ENCODE measurements at places on chromosomes 16 and 17.

GRCh38 chr16:69494991-69495392 lies 70.6 kb downstream of the CYB5B start:
- DNase-seq = peak; percentile 52

GRCh38 chr17:36980280-36980761 lies 31.6 kb downstream of the AATF start:
- DNase-seq = no peak

- no peak for DNase-seq
Measured at GRCh38 chr16:3988824-3989223, 108.3 kb upstream of the CREBBP start.

DNA sequence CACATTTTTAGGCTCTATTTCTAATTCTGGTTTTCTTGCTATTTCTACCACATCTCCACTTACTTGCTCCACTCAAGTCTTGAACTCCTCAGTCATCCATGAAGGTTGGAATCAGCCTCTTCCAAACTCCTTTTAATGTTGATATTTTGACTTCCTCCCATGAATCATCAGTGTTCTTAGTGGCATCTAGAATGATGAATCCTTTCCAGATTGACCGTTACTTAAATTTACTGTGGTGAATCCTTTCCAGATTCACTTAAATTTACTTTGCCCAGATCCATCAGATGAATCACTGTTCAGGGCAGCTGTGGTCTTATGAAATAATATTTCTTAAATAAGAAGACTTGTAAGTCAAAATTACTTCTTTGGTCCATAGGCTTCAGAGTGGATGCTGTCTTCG lies 32.4 kb downstream of the CLTC start:
- no peak for DNase-seq

DNA sequence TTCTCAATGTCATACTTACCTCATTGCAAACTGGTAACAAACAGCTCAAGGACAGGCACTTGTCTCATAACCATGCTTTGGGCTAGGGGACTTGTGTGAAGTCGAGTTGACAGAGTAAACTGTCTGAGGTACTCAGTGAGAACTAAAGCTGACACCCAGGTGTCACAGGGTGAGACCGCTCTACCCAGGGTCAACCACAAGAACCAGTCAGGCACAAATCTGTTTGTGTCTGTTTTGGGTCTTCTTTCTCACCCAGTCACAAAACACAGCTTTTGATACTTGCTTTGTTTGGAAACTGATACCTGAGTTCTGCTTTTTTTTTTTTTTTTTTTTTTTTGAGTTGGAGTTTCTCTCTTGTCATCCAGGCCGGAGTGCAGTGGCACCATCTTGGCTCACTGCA lies 161.1 kb downstream of the STX8 start:
- no peak for DNase-seq

- no peak for DNase-seq
Measured at GRCh38 chr16:78794581-78795250, 695.3 kb downstream of the WWOX start.

GRCh38 chr16:59632276-59632855 lies 898.2 kb upstream of the GOT2 start:
- no peak for DNase-seq

GRCh38 chr17:18084256-18084655 lies 3.5 kb upstream of the DRG2 start:
- no peak for DNase-seq

DNA sequence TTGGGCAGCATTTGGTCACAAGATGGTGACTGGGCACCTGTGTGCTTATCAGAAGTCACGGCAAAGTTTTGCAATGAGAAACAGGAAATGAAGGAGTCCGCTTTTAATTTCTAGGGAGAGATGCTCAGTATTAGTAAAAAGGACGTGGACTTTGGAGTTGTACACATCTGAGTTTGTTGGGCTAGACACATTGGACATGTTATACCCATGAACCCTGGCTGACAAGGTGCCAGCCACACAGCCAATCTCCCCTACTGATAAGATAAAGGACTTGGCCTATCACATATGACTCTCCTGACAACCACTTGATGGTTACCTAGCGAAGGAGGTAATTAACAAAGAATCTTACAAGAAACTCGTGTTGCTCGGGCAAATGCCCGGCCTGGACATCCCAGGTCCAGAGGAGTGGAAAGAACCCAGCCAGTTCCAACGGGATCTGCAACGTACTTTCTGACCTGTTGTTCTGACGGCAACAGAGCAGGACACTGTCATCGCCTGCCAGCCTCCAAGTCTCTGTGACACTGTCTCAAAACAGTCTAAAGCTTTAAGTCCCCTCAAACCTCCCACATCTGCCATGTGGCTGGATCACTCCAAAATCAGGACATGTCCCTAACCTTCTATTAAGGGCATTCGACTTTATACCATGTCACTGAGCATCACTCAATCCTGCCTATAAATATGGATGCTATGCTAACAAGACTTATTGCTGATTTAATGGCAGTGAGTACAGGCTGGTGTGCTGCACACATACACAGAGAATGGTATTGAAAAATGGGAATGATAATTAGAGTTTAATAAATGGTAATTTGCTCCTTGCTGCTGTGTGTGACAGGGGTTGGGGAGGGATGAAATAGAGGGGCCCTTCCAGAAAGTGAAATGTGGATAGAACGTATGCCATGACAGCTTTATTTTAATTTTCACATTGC lies 47.6 kb upstream of the LYRM9 start:
- DNase-seq = no peak

DNA sequence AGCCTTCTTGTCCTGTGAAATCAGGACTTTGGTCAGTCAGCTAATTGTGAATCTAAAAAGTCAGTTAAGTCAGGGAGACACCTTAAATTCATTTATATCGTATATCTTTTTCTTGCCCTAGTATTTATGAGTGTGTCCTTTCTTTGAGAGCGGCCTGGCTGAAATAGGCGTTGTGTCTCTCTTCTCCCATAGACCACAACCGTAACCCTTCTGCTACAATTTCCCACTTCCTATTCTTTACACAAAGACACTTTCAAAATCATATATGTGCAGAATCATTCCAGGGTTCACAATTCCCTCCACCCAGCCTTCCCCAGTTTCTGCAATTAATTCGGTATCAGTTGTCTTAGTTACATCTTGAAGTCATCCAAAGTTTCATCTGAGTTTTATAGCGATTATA lies 14.0 kb upstream of the COTL1 start:
- DNase-seq = no peak

GRCh38 chr16:7419441-7419840 lies 86.8 kb downstream of the RBFOX1 start:
- no peak for DNase-seq

DNA sequence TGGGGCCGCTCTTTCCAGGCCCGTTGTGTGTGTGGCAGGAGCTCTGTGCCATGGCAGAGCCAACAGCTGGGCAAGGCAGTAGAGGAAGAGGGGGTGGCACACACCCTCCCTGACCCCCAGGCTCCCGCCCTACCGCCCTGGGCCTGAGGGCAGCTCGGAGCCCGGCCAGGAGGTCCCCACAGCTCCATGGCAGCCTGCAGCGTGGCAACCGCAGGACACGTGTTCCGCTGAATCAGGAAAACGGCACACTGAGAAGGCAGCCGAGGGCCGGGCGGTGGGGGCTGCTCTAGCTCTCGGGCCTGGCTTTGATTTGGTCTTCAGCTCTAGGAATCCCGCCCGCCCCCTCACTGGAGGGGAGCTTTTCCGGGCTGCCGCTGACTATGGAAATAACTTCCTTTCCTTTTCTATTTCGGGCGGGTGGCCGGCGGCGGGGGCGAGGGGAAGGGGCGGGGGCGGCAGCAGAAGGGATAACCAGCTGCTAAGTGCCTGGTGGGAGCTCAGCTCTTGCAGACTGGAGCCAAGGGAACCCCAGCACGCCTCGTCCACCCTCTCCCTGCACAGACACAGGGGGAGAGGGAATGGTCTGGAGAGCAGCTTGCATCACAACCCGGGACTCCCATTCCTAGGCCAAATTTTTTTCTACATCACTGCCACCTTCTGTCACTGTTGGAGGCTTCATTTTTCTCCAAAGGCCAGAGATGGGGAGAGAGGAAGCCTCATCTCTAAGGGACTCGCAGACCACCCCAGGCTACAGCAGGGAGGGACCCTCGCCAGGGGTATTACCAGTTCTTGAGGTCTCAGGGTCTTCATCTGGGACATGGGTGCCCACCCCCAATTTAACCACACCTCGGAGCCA lies 24.8 kb upstream of the MRPS23 start:
- peak; percentile 47 for DNase-seq

DNA sequence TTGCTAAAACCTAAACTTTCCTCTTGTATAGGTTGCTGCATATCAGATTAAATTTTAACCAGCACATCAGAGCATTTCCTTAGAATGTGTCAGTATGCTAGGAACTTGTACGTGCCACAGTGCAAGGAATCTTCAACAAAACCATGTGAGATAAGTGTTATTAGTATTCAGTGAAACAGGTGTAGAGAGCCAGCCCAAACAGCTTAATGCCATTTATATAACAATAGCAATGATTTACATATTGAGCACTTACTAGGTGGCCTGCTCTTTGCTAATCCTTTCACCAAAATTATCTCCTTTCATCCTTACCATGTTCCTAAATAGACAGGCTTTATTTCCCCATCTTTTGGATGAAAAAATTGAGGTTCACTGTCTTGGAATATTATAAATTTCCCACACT lies 485.7 kb downstream of the HS3ST4 start:
- no peak for DNase-seq

DNA sequence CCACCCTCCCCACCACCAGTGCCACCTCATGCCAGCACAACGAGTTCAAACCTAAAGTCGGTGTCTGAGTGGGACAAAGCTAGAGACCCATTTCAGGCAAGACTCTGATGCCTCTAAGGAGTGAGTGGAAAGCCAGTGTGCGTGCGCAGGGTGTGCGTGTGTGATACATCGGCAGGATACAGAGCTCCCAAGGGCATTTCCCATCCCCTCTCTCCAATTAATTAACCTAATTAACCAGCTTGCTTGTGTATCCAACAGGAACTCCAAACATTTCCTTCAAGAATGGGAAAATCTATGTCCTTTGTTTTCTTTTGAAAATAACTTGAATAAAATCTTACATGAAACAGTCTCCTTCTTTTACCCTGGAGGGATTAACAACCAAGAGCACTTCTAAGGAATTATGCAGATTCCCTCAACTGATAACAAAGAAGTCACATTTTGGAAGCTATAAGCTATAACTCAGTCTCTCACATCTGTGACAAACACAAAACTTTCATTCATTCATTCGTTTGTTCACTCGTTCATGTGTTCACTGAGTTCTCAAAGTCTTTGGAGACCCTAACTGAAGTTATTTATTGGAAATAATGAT lies 9.9 kb downstream of the ATPAF2 start:
- no peak for DNase-seq

DNA sequence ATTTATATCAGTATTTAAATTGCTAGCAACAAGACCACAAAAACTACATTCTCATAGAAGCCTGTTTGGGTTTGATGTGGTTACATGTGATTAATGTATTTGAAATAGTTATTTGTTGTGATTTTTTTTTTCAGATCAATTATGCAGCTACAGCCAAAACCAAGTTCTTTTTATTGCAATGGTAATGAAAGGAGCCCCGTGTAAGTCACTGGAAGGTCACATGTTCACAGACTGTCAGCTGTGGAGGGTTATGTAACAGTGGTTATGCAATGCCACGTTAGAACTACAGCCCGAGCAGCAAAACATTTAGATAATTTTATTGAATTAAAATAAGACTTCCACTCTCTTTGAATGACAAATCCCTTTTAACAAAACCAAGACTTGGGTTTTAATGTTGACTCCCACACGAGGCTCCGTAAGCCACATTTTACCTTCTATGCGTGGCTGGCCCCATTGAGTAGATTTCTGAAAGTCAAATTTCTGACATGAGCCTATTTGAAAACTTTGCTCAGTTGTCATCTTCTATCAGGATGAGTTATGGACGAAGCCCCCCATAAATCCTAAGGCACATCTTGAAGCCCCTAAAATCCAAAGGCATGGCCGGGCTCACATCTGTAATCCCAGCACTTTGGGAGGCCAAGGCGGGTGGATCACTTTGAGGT lies 41.8 kb upstream of the SEC14L1 start:
- DNase-seq = no peak

DNA sequence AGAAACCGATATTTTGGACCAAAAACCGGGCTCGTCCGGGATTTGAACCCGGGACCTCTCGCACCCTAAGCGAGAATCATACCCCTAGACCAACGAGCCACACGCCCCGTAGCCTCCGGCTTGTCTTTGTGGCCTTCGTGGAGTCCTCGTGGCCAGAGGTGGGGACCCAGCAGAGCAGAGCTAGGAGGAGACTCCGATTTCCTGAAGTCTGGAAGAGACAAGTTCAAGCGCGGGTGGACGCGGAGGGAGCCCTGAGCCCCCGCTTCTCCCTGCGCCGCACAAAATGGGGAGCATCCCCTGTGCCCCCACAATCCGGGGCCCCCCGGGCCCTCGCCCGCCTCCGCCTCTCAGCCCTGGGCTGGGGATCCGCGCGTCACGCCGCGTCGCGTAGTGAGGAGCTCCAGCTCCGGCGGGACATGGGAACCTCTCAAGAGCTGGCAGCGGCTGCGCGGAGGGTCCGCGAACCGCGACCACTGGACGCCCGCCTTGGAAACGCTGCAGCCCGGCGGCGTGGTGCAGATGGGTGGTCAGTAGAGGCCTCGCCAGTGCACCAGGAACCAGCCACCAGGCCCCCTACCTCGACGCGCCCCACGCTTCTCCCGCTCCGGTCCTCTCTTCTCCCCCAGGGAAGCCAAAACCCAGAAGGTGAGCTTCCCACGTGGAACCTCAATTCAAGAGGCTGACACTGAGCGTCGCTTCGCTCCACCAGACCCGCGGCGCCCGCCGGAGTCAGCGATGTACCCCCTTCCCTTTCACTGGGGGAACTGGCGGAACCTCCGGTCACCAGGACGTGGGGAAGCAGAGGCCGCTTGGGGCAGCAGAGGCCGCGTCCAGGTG lies 5.2 kb upstream of the OR1F1 start:
- DNase-seq = peak; percentile 53

GRCh38 chr16:6642271-6642670 lies 690.4 kb upstream of the RBFOX1 start:
- DNase-seq = no peak

DNA sequence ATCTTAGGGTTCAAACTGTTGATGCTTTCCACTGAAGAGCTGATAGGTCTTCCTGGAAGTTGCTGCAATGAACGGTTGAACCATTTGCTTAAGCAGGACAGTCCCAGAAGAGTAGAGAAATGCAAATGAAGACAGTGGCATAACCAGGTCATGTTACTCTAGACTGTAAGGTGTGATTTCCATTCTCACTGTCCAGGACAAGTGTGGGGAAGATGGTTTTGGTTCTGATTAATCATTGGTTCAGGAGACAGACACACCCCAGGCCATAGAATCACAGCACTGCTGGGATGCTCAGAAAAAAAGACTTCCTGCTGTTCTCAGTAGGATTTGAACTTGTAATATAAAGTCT lies 34.8 kb upstream of the XYLT2 start:
- DNase-seq = no peak

GRCh38 chr17:37413875-37414519 lies 7.3 kb downstream of the TADA2A start:
- no peak for DNase-seq

DNA sequence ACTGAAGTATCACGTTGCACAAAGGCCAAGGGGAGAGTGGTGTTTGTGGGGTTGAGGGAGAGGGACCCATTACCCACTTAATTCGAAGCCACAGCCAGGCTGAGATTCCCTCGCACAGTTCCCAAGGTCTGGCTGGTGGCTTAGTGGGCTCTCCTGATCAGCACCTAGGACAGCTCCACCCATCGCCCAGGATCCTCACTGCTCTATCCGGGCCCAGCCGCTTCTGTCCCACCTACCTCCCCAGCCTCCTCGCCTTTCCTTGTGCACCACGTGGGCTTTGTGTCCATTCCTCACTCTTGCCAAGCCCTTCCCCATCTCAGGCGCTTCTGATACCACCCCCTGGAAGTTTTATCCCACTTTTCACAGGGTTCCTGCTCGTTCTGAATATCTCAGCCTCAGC lies 163.5 kb downstream of the CCT6B start:
- DNase-seq = peak; percentile 59

Data from activated naive CD4-positive, alpha-beta T cell treated with anti-CD3 and anti-CD28 coated beads, Interleukin-2, amount 10 ng/mL, durations not matched to agents 7 days and 5 days (primary cell).